NCI-H1930 (cell line): ENCODE measurements at places on chromosomes 5 and 9.

- no peak for DNase-seq
Observed at GRCh38 chr9:123372766-123373446, 16.9 kb downstream of the CRB2 start.

DNA sequence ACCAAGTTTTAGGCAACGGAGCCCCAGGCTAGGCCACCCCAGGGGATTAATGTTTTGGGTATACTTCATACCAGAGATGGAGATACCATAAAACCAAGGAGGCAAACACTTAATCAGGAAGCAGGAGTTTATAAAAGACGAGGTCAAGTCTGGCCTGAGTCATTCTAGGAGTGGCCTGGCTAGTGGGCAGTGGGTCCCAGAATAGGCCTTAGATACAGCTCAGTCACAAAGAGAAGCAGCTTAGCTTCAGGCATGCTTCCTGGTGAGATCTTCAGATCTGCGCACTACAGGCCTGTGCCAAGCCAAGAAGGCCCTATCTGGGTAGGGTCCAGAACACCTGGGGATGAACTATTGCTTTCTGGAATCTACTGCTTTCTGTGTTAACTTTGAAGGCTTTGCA is 20.6 kb upstream of the NR5A1 start:
- no peak for DNase-seq

- no peak for DNase-seq
Observed at GRCh38 chr5:553874-554273, 29.6 kb upstream of the SLC9A3 start.

- no peak for DNase-seq
Observed at GRCh38 chr5:146441896-146442295, 5.2 kb upstream of the TCERG1 start.

GRCh38 chr5:134118212-134118835 is 3.8 kb downstream of the TCF7 start:
- DNase-seq, result no peak

GRCh38 chr5:174319551-174319950 is 274.0 kb downstream of the NSG2 start:
- DNase-seq, result no peak

DNA sequence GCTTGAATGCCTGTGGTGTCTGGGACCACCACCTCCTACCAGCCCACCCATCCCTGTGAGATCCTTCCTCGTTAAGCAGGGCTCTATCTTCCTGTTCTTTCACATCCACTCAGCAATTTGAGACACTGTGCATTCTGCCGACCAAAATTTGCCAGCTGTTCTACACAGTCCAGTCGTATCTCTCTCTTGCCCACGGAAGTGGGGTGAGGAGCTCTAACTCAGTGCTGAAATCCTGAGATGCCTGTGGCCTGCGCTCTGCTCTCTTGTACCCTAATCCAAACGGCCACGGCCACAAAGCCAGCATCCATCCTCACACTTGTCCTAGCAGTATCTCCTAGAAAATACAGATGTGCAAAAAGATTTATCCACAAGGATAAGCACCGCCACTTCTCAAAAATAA is 97.9 kb downstream of the MVB12B start:
- DNase-seq, result no peak

DNA sequence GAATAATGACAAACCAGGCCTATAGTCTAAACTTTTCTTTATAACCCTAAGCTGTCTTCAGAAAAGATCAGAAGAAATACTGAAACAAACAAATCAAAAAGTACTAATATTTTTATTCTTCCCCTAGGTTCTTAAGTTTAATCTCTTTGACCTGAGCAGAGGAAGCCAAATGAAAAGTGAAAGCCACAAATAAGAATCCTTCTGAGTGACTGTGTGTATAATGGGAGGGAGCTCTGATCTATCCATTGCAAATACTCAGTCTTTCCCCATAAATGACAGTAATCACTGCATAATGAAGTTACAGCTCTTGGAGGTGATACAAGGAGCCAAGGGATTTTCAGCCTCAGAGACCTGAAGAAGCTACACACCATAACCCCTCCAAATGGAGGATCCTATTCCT is 126.9 kb upstream of the ATP10B start:
- DNase-seq, result no peak

DNA sequence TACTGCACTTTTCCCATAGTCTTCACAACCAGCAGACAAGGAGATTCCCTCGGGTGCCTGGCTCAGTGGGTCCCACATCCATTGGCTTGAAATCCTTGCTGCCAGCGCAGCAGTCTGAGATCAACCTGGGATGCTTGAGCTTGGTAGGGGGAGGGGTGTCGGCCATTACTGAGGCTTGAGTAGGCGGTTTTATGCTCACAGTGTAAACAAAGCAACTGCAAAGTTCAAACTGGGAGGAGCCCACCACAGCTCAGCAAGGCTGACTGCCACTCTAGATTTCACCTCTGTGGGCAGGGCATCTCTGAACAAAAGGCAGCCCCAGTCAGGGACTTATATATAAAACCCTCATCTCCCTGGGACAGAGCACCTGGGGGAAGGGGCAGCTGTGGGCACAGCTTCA is 512.3 kb upstream of the MPDZ start:
- no peak for DNase-seq

- no peak for DNase-seq
Observed at GRCh38 chr5:139600336-139600949, 39.3 kb downstream of the UBE2D2 start.

DNA sequence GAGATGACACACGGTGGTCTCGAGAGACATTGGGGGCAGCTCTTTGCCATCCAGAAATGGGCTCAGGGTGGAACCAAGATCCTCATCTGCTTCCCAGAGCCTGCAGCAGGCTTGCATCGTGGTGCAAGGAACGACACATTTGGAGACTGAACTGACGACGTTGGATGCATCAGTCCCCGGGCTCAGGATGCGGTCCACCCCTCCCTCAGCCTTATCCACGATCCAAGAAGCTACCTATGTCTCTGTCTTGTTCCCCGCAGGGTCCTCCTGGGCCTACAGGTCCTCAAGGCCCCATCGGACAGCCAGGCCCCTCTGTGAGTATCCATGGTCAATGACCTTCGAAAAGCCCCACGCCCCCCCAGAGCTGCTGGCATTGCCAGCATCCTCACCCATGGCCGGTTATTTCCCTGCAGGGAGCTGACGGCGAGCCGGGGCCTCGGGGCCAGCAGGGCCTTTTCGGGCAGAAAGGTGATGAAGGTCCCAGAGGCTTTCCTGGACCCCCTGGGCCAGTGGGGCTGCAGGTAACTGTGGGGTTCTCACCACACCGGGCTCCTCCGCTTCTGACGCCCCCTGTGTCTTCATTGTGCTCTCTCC is 69.4 kb upstream of the FCN2 start:
- no peak for DNase-seq

GRCh38 chr5:36200513-36200912 is 41.2 kb downstream of the NADK2 start:
- DNase-seq, result no peak

- no peak for DNase-seq
Observed at GRCh38 chr9:74309654-74310053, 187.5 kb upstream of the RORB start.
